ENCODE measurements at places on chromosomes 4 and X.

DNA sequence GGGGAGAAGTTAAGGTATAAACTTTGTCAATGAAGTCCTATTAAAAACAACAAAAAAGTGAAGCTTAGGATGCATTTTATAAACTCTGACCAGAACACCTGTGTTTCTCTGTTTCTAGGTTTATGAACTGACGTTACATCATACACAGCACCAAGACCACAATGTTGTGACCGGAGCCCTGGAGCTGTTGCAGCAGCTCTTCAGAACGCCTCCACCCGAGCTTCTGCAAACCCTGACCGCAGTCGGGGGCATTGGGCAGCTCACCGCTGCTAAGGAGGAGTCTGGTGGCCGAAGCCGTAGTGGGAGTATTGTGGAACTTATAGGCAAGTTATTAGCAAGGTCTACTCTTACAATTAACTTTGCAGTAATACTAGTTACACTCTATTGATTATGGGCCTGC lies 46.6 kb downstream of the HTT start:
- no peak overlapping the region for H3K4me3 ChIP-seq
- no peak overlapping the region for H3K27ac ChIP-seq
- peaks cover 13% of the 10 kb centered on the region for H3K36me3 ChIP-seq
- no peaks in the 10 kb centered on the region for H3K4me1 ChIP-seq
- DNase-seq = no peak
- H3K27me3 ChIP-seq = no peaks in the 10 kb centered on the region

- no peak overlapping the region for H3K4me3 ChIP-seq
- H3K36me3 ChIP-seq = no peaks in the 10 kb centered on the region
- H3K27ac ChIP-seq = no peak overlapping the region
- no peaks in the 10 kb centered on the region for H3K4me1 ChIP-seq
Observed at GRCh38 chr4:108287834-108288413, 119.2 kb upstream of the LEF1 start.

GRCh38 chrX:16552546-16552945 lies 97.4 kb upstream of the S100G start:
- peaks cover 6% of the 10 kb centered on the region for H3K27me3 ChIP-seq
- no peak for DNase-seq
- no peaks in the 10 kb centered on the region for H3K36me3 ChIP-seq
- no peaks in the 10 kb centered on the region for H3K4me1 ChIP-seq
- no peak overlapping the region for H3K4me3 ChIP-seq

- no peak for DNase-seq
- no peaks in the 10 kb centered on the region for H3K27me3 ChIP-seq
- no peaks in the 10 kb centered on the region for H3K4me1 ChIP-seq
- H3K4me3 ChIP-seq = no peak overlapping the region
Observed at GRCh38 chr4:185405296-185405999, 8.8 kb downstream of the ANKRD37 start.

Data from colonic mucosa (tissue), 4 donors.